ENCODE measurements at places on chromosomes 5 and 9. TPM values are rescaled to one million over a fixed set of nuclear protein-coding genes. Genes with fewer than 3 reads are reported as not detected.

CNTFR gene
- total RNA-seq, result not detected

DNA sequence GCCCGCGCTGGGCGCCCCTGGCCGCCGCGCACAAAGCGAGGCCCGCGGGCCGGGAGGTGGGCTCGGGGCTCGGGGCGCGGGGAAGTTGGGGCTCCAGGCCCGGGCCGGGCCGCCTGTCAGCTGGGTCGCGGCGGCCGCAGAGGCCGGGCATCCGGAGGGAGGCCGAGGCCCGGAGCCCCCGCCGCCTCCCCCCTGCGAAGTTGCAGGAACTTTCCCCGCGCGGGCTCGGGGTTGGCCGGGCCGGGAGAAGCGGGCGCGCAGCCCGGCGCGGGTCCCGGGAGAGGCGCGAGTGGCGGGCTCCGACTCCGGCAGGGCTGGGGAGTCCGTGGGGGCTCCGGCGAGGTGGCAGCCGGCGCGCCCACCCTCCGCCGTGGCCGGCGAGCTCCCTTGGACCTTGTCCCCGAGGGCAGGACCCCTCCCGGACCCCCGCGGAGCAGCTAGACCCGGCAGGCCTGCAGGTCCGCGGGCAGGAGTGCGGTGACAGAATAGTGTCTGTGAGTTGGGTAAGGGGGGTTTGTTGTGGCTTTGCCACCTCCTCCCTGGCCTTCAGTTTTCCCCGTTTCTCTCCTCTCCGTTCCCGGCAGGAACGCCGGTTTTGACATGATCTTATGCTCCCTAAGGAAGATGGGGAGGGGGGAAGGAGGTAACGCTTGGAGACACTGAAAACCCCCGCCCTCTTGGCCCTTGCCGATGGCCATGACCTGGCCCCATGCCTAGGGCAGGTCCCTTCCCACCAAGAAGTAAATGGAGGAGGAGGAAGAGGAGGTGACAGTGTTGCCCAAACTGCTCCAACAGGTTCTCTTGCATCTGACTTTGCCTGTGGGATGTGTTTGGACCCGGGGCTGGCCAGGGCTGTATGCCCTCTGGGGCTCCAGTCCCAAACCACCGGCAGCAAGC is 942 bp downstream of the PHF2 start:
- no peak for DNase-seq

- peak; percentile 65 for DNase-seq
These were observed 76.1 kb downstream of the SHB start for GRCh38 chr9:37992924-37993349.

DNA sequence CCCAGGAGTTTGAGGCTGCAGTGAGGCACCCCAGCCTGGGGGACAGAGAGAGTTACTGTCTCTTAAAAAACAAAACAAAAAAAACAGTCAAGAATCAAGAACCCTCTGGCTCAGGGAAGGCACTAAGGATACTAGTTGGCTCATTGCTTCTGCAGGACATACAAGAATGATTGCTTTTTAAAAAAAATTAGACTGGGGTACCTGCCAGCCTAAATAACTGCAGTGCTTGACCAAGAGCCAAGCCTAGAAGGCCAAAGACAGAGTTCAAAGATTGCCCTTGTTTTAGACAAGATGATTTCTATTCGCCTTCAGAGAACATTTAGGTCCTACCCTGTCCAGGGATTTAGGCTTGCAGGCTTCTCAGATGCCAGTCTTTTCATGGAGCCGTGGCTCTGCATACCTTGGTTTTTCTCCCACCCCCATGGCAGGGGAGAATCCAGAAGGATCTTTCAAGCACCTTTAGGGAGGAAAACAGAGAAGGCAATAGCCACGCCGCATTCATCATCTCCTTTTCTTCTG is 93.7 kb upstream of the IL6ST start:
- DNase-seq, result no peak

DNA sequence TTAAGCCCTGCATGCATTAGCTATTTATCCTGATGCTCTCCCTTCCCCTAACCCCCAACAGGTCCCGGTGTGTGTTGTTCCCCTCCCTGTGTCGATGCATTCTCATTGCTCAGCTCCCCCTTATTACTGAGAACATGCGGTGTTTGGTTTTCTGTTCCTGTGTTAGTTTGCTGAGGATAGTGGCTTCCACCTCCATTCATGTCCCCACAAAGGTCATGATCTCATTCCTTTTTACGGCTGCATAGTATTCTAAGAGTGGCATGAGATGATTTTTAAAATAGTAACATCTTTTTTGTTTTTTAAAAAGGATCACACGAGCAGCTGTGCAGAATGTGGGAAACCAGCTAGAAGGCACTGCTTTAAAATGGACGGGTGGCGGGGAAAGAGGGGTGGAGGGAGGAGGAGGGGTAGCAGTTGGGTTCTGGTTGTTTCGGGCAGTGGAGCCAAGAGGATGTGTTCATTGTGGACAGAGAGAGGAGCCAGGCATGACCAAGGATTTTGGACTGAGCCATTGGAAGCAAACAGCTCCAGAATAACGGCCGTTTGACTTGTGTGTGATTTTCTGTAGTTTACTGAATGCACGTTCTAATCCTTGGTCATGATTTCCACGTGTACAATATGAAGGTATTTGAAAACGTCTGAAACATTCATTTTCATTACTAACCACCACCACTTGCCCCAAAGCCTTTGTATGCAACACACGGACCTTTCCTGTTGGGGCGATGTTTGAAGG is 1.7 kb upstream of the TENT4A start:
- DNase-seq, result no peak

- no peak for DNase-seq
These were observed 8.7 kb downstream of the SETD9 start for GRCh38 chr5:56918054-56918453.

GFI1B gene
- total RNA-seq, result 72.4 TPM

GRCh38 chr5:82991678-82992323 is 85.4 kb downstream of the TMEM167A start:
- DNase-seq, result peak; percentile 87

- no peak for DNase-seq
These were observed 271.6 kb downstream of the MAST4 start for GRCh38 chr5:66867618-66868322.

All from hematopoietic multipotent progenitor cell (in vitro differentiated cells).